ENCODE measurements at places on chromosomes 6 and 20.

GRCh38 chr20:6134592-6134991 lies 11.8 kb upstream of the FERMT1 start:
- DNase-seq: no peak

DNA sequence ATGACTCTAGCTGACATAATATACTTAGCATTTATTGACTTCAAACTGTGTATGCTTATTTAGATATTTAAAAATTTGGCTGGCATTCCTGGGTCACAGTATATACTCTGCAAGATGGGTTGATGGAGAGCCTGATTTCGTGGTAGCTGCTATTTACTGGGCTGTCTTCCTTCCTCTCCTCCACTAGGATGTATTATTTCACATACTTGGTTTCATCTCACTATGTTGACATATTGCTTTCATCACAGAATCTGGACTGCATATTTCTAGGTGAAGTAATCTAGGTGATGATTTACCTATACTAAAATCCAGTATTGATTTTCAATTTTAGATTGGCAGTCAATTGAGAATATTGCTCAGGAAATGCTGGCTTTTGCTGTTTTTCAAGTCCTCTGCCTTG lies 15.7 kb downstream of the AFDN start:
- DNase-seq: no peak

DNA sequence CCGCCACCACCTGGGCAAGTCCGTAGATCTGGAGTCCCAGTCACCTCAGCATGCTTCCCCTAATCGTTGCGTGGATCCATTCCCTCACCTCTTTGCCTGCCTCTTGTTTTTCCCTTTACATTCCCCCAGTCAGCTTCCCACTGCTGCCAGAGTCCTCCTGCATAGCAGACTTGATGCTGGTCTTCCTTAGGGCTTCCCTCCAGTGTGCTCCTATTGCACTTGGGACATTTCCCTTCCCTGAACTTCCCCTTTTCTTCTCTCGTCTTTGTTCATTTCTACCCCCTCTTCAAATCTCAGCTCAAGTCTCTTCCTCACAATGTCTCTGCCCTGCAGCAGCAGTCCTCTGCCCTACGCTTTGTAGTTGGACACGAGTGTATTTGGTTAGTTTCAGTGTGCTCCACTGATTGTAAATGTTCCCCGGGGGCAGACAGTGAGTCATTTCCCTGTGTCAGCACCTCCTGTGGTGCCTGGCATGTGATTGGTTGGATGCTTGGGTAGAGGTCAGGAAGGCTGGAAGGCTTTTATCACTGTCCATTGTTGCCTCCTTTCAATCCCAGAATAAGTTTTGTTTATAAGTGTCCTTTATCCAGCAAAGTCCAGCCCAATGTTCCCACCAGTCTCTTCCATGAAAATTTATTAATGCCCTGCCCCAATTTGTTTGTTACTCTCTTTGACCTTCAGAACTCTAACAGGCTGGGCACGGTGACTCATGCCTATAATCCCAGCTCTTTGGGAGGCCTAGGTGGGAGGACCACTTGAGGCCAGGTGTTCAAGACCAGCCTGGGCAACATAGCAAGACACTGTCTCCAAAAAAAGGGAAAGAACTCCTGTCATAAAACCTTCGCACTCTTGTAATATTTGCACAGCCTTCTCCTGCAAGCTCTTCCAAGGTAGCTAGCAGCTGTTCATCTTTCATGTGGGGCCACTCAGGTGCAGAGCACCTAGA lies 38.3 kb downstream of the FAM120B start:
- DNase-seq: peak; percentile 74

- no peak for DNase-seq
Observed at GRCh38 chr6:142737368-142738034, 207.5 kb downstream of the HIVEP2 start.

DNA sequence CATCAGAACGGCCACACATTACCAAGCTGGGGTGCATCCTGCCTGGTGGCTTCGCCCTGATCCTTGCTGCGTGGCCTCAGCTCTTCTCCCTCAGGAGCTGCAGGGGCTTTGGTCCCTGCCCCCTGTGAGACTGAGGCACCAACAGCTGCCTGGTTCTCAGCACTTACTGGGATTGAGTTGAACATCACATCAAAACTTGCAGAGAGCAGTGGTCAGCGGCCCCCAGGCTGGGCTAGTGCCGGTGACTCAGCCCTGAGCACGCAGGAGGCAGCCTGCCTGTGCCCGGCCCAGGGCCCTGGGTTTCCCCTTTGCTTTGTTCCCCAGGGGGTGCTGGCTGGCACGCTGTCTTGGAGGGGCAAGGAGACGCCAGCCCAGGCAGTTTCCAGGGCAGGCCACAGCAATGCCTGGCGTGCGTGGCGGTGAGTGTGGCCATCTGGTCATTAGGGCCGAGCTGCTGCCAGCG lies 63.3 kb downstream of the DLL1 start:
- DNase-seq: peak; percentile 29

DNA sequence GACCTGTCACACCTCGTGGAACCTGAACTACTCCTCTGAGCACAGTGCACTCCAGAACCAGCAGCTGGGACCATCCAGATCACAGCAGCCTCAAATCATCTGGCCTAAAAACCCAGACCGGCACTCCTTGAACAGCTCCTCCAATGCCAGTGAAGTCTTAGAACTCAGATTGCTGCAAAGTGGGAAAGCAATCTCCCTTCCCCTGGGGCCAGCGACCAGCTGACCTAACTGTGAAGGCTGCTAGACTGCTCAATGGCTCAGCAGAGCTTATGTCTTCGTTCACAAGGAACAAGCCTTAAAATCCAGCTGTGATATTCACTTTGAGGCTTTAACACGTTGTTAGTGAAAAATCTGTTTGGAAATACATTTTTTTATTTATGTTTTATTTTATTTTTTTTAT lies 243.2 kb downstream of the ANKRD60 start:
- DNase-seq: no peak

- no peak for DNase-seq
Observed at GRCh38 chr20:40843251-40843650, 154.2 kb upstream of the MAFB start.

DNA sequence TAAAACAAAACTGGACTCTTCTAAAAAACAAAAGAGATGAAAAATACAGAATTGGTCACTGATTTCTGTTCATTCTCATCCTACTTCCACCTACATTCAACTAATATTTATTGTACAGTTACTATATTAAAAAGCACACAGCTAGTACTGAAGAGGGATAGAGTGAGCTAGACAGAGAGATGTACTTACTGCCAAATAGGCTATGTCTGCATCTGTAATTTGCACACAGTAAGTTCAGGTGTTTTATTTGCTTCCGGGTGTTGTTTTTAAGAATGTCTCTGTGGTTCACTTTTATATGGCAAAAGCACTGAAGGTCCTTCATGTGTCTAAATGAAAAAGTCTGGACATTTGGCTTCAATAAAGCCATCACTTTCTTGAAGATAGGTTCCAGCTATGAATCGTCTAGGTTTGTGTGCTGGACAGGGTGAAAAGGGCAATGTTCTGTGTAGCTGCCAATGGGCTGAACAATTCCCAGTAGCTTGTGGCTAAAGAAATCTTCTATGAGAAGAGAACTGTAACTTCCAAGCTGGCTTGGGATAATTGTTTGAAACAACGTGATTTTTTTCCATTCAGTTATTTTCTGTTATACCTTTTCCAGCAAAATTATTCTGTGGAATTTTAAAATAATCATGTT lies 47.3 kb downstream of the EPB41L2 start:
- DNase-seq: no peak

- peak; percentile 10 for DNase-seq
Observed at GRCh38 chr6:147675281-147675680, 166.8 kb downstream of the SAMD5 start.

- DNase-seq: no peak
Observed at GRCh38 chr6:2416128-2416712, 170.8 kb upstream of the GMDS start.

DNA sequence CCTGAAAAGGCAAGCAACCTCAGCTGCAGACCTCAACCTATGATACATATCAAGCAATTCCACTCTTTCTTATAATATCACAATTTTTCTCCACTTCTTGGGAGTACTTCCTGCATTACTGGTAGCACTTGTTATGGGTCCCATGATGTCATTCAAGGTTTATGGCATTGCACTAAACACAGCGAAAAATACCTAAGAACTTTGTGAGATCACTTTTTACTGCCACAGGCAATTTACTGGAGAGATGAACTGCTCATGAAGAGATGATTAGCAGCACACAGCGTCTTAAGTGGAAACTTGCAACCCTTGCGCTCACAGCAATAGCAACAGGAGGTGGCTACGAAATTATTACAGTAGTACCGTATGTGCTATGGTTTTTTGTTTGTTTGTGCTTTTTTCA lies 19.3 kb upstream of the RIMS4 start:
- no peak for DNase-seq

- no peak for DNase-seq
Observed at GRCh38 chr6:114055763-114056162, 84.8 kb upstream of the HDAC2 start.

GRCh38 chr6:98605705-98606104 lies 228.7 kb upstream of the POU3F2 start:
- no peak for DNase-seq

GRCh38 chr6:169421586-169422264 lies 168.1 kb upstream of the THBS2 start:
- DNase-seq: no peak

GRCh38 chr6:82597201-82597600 lies 233.6 kb downstream of the TPBG start:
- DNase-seq: no peak

- no peak for DNase-seq
Observed at GRCh38 chr6:131937703-131938631, 13.2 kb downstream of the CCN2 start.

GRCh38 chr6:156557251-156557910 lies 219.8 kb upstream of the ARID1B start:
- no peak for DNase-seq

DNA sequence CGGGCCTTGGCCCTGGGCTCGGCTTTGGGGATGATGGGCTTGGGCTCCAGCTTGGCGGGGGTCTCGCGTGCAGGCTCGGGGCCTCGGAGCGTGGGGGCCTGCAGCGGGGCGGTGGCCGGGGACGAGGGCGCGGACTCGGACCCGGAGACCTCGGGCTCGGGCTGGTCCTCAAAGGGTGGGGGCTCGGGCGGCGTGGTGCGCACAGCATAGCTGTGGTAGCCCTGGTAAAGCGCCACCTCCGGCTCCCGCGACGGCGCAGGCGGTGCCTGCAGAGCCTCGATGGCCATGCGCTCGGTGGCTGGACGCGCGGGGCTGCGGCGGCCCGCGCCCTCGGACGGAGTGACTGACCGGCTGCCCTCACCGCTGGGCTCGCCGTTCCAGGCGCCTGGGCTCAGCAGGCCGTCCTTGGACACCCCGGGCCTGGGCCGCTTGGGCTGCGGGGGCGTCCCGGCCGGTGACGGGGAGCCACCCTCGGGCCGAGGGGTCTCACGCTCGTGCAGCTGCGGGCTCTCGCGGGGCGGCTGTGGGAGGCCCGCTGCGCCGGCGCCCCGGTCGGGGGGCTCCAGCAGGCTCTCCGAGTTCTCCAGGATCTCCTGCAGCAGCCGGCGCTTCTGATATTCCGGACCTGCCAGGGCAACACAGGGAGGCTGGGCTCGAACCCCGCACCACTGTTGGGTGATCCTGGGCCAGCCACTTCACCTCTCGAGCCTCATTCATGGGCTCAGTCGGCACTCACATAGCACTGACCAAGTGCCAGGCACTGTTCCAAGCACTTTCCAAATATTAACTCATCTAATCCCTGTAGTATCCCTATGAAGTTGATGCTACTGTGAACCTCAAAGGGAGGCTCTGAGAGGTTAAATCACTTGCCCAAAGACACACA lies 71.0 kb downstream of the JPH2 start:
- no peak for DNase-seq

DNA sequence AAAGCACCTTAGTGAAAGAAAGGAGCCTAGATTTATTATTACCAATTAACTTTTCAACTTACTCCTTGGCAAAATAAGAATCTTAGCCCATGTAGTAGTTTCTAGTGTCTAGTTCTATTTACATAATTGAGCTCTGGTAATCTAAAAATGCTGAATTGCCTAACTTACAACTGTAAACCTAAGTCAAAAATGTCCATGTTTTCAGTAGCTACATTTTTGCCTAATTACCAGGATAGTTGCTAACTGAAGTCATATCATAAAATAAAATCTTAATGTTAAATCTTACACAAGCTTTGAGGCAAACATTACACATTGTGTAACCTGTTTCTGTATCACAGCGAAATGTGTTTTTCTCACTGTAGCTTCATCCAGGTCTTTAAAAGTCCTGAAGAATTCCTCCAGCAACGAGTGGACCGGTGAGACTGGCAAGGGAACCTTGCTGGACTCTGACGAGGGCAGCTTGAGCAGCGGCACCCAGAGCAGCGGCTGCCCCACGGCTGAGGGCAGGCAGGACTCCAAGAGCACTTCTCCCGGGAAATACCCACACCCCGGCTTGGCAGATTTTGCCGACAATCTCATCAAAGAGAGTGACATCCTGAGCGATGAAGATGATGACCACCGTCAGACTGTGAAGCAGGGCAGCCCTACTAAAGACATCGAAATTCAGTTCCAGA lies 7.6 kb upstream of the CLDN20 start:
- no peak for DNase-seq

DNA sequence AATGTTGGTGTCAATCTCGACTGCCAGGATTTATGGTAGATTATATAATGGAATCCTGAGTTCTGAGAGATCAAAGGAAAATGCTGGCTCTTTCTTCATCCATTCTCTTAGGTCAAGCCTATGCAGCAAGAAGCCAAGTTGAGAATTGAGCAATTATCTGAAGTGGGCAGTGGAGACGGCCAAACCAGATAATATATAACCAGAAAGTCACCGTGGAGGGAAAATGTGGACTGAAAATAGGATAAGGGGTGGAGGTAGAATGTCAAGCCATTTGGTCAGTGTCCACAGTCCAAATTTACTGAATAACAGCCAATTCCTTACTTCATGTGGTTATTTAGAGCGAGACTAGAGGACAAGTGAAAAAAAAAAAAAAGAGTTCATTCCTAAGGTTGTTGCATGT lies 107.8 kb upstream of the ESR1 start:
- DNase-seq: no peak

- DNase-seq: no peak
Observed at GRCh38 chr20:24314053-24314452, 155.4 kb upstream of the SYNDIG1 start.

- no peak for DNase-seq
Observed at GRCh38 chr6:4030669-4031068, 48.3 kb downstream of the FAM217A start.

DNA sequence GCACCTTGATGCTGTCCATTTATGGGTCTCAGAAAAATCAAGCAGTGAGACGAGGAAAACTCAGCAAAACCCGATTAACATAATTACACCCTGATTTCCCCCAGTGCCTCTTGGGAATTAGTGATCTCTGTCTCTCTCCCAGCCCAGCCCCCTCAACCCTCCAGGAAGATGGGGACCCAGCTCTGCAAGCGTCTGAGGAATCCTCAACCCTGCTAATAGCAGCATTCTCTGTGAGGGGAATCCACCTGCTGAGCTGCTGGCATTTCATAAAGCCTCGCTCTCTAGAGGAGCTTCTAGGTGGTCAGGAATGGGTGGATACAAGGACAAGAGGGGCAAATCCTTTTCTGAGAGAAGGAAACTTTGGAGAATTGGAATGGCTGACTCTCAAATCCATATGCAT lies 13.9 kb downstream of the NR2E1 start:
- DNase-seq: no peak

Measured in RWPE1 (cell line).